Psoas muscle (tissue), 8 donors: ENCODE measurements at places on chromosomes 11 and 22.

DNA sequence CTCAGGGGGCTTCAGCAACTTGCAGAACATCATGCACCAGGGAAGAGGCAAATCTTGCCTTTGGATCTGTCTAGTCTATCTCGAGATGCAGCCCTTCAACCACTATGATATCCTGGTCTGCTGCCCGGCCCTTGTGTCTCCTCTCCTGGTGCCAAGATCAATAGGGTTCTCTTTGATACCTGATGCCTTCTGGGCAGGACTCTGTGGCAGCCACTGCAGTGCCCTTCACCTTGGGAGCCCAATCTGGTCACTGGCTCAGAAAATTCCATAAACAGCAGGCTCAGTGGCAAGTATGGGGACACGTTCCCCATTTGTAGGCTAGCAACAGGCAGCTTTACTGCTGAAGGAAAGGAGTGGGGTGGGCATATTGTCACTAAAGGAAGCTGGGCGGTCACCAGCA is 23.4 kb downstream of the SYN3 start:
- no peak for DNase-seq

DNA sequence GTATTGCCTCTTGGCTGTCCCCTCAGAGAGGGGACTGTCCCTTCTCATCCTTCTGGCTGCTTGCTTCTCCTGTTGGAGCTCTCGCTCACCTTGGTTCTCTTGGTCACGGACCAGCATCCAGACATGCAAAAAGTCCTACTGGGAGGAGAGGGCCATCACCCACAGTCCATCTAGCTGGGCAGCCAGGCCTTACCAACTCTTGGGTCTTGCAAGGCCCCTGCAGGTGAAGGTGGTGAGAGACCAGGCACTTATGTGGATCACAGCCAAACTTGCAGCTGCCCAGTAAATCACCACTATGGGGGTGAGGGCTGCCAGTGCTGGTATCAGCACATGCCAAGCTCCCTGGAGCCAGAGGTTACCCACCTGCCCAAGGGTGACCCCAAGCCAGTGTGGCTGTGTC is 36.3 kb downstream of the KCNQ1OT1 start:
- no peak for DNase-seq

- DNase-seq: no peak
Measured at GRCh38 chr11:104881117-104881794, 17.0 kb downstream of the CASP12 start.

DNA sequence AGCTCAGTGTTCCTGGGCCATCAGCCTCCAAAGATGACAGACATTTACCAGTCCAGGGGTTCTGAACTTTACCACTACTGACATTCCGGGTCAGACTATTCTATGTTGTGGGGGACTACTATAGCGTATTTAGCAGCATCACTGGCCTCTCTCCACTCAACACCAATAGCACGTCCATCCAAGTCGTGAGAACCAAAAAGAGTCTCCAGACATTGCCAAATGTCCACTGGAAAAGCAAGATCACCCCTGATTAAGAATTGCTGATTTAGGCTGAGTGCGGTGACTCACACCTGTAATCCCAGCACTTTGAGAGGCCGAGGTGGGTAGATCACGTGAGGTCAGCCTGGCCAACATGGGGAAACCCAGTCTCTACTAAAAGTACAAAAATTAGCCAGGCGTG is 5.3 kb downstream of the PES1 start:
- no peak for DNase-seq

- DNase-seq: no peak
Measured at GRCh38 chr11:16561150-16561549, 177.3 kb upstream of the C11orf58 start.

DNA sequence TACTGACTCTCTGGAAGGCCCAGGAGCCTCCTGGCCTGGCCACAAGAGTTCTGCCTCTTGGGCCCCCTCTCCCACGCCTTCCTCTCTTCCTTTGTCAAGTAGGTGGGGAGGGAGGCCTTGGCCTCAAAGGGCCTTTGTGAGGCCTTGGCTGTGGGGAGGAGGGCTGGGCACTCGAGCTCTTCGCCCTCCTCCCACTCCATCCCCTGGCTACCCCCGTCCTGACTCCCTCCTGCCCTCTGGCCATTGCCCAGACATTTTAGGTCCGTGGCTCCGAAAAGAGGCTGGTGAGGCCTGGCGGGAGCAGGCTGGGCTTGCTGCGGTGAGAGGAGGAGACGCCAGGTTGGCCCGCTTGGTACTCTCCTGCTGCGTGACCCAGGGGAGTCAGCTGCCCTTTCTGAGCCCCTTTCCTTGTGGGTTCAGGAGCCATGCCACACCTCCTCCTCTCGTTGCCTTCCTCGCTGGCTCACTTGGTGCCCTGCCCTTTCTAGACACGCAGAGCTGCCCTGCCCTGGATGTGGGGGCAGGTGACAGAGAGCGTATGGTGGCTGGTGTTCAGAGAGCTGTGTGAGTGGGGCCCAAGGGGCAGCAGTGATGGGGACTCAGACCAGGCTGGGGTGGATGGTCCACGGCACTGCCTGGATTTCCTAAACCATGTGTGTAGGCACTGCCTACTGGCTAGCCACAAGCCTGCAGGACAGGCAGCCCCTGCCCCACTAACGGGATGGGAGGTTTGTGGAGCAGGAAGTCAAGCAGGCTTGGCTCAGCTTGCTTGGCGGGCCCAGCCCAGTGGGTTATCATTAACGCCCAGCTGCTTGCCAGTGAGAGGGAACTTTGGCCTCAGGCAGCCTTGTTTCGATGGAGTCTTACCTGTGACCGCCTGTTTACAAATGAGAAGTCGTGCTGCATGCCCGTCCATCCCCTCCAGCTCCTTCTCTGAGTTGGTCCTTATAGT is 15.8 kb upstream of the OMP start:
- DNase-seq: peak; percentile 1

DNA sequence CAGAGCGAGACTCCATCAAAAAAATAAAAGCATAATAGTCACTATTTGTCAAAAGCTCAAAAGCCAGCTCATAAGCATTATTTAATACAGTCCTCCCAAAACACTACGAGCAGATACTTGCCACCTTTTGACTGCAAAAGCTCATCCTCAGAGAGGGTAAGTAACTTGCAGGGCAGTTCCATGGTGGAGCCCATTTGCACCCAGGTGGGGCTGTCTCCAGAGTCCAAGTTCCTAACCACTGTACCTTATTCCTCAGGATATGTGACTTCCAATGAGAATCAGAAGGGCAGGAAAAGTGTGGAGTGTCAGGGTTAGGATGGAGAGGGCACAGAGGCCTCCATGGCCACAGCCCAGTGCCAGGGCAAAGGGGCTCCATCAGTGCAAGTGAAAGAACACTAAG is 28.6 kb upstream of the POU2AF1 start:
- DNase-seq: no peak

- DNase-seq: no peak
Measured at GRCh38 chr11:112277941-112278340, 17.3 kb upstream of the PLET1 start.

- no peak for DNase-seq
Measured at GRCh38 chr22:50461536-50461935, 13.3 kb downstream of the SBF1 start.

- DNase-seq: peak; percentile 56
Measured at GRCh38 chr11:100687630-100688395, 725 bp downstream of the ARHGAP42 start.

DNA sequence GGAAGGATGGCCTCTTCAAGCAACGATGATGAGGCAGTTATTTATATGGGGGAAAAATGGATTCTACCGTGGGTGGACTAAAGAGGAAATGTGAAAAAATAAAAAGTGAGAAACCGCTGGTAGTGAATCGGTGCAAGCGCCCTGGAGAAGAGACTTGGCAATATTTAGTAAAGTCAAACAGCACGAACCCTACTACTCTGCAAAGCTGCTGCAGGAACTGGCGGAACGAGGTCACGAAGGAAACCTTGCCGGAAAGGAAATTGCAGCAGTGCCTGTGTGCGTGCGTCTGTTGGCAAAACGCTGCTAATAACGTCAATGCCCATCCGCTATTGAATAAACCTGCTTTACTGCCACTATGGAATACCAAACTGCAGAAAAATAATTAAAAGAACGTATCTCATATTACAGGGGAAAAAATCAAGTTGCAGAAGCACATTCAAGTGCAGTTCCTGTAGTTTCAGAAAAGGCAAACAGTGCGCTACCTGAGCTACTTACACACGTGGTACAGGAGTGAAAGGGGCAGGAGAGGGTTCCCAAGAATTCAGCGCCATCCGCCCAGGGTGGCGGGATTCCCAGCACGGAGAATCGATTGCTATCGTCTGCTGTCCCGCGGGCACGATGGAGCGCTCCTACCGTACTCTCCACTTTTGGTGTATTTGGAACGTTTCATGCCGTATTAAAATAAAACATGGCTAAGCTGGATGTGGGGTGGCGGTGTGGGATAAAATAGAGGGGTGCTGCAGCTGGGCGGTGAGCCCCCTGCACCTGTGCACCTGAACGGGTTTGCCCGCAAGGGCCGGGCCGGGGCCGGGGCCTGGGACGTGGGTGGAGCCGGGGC is 585 bp upstream of the NADSYN1 start:
- peak; percentile 66 for DNase-seq

DNA sequence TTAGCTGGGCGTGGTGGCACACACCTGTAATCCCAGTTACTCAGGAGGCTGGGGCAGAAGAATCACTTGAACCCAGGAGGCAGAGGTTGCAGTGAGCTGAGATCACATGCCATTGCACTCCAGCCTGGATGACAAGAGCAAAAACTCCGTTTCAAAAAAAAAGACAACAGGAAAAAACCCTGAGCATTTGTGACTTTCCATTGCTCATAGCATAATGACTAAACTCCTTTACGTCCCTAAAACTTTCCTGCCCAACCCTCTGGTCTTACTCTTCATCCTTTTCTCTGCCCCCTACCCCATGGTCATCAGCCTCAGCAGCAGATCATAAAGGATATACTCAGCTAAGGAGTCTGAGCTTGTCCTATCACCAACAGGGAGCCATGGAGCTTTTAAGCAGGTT is 6.8 kb upstream of the LDLRAD3 start:
- DNase-seq: no peak

- DNase-seq: no peak
Measured at GRCh38 chr11:97432926-97433325, 1043.1 kb downstream of the JRKL start.

DNA sequence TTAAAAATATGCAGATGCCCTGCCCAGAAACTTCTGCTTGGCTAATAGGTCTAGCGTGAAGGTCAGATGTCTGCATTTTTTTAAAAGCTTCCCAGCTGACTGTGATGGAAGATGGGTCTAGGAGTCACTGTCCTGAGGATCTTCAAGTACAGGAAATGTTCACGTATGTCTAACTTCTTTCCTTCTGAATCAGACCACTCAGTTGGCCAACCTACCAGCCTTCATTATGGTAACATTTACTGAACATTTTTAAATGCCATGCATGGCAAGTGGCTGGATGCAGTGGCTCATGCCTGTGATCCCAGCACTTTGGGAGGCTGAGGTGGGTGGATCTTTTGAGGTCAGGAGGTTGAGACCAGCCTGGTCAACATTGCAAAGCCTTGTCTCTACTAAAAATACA is 1.1 kb upstream of the PRG2 start:
- no peak for DNase-seq

DNA sequence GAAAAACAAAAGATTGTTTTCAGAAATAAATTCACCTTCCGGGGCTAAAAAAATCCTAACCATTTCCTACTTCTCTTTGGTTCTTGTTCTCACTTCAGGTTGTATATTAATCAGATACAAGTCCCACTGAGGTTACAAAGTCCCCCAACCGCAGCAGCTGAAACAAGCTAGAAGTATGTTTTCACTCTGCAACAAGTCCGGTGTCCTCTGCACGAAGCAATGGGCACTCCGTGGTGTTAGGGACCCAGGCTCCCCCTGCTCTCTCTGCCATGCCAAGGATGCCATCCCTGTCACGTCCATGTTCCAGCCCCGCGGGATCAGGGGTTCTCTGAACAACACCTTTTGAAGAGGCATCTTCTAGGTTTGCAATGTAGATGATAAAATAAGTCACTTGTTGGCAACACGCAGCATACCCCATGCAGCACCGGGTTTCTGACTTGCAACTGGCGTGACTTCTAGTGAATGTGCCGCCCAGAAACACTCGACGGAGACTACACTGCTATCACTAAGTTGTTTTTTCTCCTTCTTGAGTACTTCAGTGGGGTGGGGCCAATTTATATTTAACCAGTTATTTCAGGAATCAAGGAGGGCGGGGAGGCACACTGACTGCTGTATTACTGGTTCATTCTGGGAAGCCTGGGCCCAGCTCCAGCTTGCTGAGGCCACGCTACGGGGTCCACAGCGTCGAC is 25.4 kb upstream of the GSTP1 start:
- DNase-seq: no peak

- DNase-seq: no peak
Measured at GRCh38 chr11:63589000-63589399, 25.2 kb downstream of the PLAAT3 start.

DNA sequence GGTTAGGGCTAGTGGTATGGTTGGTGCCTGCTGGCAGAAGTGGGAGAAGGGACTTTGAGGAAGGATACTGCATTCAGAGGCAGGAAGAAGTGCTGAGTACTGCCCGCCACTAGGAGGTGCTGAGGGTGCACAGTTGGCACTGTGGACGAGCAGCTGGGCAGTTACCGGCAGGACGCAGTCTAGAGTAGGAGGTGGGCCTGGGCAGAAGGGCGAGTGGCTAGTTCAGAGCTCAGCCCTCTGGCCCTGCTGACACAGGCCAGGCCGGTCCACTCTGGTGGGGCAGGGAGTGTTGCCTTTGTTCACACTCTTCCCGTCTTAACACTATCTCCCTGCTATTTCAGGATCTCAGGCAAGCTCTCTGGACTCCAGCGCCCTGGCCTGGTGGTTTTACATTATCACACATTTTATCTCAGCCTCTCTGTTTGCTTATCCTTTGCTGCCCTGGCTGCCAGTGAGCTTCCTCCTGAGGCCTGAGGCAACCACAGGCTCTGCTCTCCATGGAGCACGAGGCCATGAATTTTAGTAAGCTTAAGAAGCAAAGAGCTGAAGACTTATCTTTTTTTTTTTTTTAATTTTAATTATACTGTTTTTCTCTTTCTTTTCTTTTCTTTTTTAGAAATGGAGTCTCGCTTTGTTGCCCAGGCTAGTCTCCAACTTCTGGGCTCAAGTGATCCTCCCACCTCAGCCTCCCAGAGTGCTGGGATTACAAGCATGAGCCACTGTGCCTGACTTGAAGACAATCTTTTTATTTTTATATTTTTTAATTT is 26.9 kb downstream of the SNAP29 start:
- DNase-seq: peak; percentile 88

GRCh38 chr22:23067691-23068090 is 2.6 kb upstream of the GNAZ start:
- no peak for DNase-seq

DNA sequence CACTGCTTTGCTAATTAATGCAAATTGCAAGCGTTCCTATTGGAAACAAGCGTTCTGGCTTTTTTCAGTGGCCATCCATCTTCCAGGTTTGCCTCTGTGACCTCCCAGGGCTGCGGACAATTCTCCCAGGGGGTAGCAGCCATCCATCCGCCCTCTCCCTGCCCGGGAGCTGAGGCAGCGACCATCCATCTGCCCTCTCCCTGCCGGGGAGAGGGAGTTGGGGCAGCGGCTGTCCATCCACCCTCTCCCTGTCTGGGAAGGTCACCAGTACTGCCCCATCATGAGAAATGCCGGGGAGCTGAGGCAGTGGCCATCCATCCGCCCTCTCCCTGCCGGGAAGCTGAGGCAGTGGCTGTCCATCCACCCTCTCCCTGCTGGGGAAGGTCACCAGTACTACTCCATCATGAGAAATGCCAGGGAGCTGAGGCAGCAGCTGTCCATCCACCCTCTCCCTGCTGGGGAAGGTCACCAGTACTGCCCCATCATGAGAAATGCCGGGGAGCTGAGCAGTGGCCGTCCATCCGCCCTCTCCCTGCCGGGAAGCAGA is 394.7 kb downstream of the BRD1 start:
- no peak for DNase-seq

- no peak for DNase-seq
Measured at GRCh38 chr11:66906061-66906733, 49.3 kb downstream of the LRFN4 start.

GRCh38 chr11:133985981-133986944 is 29.5 kb upstream of the IGSF9B start:
- peak; percentile 17 for DNase-seq

- no peak for DNase-seq
Measured at GRCh38 chr11:10265936-10266335, 28.1 kb downstream of the SBF2 start.
